ENCODE measurements at places on chromosomes 3 and 15.

DNA sequence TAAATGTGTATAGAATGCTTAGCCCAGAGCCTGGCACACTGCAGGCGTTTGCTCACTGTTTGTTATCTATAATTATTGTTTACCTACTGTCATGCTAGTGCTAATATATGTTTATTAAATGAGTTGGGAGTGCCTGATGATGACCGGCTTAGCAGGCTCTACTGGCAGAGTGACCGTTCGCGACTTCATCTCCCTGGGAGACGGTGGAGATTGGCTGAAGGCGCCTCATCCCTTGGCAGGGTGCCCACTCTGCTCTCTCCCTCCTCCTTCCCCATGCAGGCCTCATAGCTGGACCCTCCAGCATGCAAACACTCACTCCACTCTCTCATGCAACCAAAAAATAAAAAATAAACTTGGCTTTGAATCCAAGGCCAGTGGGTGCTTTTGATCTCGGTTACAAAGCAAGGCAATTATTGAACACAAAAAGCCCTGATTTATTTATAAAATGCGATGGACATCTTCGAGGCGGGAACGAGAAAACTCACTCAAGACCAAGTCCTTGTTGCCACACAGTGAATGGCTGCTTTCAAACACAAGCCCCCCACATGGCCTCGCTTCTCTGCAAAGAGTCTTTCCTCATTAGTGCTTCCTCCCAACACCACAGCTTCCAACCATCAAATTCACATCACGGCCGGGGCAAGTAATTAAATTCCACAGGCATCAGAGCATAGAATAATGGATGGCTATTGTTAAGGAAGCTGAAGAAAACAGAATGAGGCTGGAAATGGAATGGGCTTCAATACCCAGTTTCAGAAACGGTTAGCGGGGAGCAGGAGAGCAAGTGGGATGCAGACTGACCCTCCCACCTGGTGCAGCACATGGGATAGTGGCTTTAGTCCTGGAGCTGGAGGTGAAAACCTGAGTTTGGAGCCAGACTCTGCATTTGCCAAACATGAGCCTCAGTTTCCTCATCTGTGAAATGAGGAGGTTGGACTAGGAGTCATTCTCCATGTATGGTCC is 135.7 kb upstream of the RAD18 start:
- no peak for DNase-seq

- DNase-seq: no peak
Observed at GRCh38 chr15:49255966-49256759, 86.1 kb downstream of the GALK2 start.

GRCh38 chr3:88307666-88308065 is 157.9 kb downstream of the C3orf38 start:
- no peak for DNase-seq

GRCh38 chr3:142500211-142500610 is 52.4 kb upstream of the XRN1 start:
- DNase-seq: no peak

DNA sequence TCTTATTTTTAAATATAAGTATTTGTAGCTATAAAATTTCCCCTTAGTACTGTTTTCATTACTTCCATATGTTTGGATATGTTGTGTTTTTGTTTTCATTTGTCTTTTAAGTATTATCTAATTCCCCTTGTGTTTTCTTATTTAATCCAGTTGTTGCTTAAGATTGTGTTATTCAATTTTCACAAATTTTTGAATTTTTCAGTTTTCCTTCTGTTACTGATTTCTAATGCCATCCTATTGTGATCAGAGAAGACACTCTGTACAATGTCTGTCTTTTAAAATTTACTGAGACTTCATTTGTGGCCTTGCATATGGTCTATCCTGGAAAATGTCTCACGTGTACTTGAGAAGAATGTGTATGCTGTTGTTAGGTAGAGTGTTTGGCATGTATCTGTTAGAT is 795.6 kb upstream of the CFAP20DC start:
- DNase-seq: no peak

GRCh38 chr15:88646951-88647350 is 8.1 kb downstream of the ISG20 start:
- no peak for DNase-seq

DNA sequence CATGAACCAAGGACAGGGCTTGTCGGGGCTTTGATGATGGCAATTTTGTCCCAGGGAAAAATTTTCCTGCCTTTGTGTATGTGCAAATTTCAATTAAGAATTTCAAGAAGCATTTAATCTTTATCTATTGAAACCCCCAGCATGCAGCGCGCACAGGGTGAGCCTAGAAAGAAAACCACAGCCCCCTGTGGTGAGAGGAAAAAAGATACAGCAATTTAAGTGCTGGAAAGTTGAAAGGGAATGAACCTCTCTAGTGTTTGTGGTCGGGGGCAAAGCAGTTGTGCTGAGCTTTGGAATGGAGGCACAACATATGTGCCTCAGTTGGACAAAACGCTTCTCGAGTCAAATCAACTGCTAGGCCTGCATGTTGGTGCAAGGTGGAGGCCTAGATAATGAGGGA is 111.8 kb upstream of the C15orf61 start:
- DNase-seq: no peak

GRCh38 chr3:58570851-58571250 is 6.3 kb downstream of the FAM107A start:
- no peak for DNase-seq

DNA sequence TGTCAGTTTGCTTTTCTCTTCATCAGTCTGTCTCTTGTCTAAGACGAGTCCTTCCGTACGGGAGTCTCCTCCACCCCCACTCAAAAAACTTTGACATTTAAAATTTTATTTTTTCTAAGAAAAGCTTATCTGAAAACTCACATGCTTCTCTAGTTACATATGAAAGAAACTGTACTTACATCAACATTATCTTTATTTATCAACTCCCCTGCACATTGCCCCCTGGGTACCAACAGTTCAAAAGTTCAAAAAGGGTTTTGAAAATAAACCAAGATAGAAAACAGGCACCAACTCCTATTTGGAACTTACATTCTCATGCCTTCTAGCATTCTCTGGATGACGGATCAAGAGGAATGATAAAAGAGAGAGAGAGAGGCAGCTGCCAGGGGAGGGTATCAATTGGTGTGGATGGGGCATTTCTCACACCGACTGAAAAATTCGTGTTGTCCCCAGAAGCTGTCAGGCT is 182.5 kb downstream of the FOXP1 start:
- DNase-seq: no peak

DNA sequence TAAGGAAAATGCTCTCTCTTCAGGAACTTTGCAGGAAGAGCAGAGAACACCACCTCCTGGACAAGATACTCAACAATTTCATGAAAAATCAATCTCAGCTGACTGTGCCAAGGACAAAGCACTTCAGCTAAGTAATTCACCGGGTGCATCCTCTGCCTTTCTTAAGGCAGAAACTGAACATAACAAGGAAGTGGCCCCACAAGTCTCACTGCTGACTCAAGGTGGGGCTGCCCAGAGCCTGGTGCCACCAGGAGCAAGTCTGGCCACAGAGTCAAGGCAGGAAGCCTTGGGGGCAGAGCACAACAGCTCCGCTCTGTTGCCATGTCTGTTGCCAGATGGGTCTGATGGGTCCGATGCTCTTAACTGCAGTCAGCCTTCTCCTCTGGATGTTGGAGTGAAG is 200.5 kb downstream of the AKAP13 start:
- no peak for DNase-seq

DNA sequence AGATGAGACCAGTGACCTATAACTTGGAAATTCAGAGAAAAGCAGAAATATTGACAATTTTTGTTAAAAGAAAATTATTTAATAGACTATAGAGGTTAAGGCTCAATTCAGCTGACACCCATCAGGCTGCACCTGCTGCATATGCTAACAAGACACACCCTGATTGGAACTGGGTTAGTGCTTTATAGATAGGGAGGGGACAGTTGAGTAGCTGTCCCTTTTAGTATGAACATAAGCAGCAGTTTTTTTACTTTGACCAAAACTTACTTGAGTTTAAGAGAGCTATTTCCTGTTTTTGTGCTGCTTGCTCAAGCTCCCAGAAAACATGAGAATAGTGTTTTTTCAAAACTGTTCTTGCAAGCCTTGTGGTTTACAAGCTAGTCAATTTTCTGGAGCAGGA is 292.6 kb downstream of the LRRC3B start:
- no peak for DNase-seq

DNA sequence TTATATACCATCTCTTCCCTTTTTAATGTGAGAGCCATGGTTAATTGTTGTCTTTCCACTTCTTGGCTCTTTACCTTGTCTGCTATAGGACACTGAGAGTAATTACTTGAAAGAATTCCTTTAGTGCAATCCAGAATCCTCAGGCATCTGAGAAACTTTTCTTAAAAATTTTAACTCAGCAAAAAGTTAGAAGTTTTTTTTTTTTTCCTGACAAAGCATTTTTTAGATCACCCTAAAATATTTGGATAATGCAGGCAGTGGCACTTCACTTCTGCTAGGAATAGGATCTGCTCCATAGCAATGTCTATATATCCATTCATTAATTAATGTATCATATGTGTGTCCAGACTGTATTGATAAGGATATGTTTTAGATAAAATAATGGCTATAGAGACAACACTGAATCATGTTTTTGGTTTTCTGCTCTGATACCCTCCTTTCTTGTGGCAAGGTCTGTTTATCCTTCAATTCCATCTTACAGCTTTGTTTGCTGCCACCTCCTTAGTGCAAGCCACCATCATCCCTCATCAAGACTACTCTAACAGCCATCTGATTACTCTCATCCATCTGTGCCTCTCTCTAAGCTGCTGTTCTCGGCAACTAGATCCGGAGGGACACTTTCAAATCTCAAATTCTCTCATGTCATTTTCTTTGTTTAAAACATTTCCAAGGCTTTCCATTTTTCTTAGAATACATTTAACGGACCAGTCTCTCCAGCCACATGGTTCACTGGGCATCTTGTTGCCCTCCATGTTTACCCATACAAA is 563.5 kb downstream of the EDEM1 start:
- DNase-seq: no peak

DNA sequence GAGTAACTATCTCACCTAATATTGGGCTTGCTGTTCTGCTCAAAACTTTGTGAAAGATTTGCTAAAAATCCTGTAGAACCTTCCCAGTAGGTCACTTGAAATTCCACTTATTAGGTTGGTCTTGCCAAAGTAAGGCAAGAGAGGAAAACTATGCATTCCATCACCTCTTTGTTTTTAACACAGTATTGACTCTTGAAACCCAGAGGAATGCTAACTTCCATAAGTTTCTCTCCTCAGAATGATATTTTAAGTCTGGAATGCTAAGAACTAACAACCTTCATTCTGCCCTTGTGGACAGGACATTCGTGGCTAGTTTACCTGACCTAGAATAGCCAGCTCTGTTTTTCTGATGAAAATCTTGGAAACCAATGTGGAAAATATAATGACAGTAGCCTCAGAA is 154.5 kb downstream of the TMCO5A start:
- DNase-seq: no peak

GRCh38 chr3:152828075-152828840 is 6.7 kb upstream of the P2RY1 start:
- DNase-seq: no peak

DNA sequence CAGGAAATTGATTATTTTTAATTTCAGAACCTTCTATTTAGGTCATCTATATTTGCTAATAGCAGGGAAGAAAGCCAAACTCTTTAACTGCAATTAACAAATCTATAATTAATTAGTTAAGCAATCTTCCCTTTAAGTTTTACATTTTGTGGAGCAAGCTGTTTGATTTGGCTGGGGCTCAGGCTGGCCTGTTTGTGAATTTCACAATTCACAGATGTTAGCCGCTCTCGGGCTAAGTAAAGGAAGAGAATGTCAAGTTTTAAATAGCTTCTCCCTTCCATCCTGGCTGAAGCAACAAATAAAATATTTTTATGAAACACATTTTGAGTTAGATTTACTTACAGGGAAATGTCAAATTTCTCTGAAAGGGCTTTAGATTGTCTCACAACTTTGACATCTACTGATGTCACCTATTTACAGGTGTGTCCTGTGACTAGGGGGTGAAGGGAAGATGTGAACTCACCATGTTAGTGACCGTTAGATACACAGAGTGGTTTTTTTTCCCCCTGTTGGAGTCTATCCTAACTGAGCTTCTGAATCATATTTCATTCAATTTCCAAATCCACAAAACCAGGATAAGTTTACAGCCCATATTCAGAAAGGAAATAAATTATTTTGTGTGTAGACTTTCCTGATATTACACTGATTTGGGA is 1.3 kb upstream of the TP63 start:
- no peak for DNase-seq

DNA sequence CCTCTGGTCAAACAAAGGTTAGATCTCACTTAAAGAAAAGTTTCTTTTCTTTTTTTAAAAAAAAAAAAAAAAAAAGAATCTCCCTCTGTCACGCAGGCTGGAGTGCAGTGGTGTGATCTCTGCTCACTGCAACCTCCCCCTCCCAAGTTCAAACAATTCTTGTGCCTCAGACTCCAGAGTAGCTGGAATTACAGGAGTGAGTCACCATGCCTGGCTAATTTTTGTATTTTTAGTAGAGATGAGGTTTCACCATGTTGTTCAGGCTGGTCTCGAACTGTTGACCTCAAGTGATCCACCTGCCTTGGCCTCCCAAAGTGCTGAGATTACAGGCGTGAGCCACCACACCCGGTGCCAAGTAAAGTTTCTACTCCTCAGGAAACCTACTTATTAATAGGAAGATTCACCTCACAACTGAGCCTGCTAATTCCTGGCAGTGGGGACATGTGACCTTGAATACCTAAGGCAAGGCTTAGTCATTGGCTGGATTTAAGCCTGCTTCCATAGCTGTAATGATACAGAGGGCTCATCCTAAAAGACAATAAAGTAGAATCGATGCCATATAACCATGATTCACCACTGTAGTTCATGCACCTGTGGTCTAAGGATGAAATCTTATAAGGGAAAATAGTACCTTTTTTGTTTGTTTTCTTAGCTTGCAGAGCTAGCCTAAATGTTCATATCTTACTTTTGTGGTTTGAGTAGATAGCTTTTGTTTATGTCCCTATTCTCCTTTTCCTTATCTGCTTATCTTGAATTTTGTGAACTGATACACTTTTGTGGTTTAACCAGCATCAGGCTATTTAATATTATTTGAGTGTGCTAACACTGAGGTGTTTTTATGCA is 24.8 kb upstream of the RBMS3 start:
- DNase-seq: no peak

DNA sequence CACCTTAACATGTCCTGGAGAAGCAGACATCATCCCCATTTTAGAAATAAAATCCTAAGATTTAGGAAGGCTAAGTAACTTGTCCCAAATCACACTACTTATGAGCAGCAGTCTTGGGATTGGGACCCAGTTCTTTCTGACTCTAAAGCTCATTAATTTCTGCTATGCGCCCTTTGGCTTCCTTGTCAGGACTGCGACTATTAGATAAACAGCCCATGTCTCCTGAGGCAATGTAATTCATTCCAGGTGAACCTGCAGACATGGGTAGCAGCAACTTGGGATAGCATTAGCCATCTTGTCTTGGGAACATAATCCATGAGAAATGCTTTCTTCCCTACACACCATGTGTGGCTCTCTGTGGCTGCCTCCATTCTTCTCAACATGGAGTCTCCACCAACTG is 32.3 kb upstream of the FBN1 start:
- DNase-seq: no peak
